ENCODE measurements at places on chromosomes 6 and 20.

DNA sequence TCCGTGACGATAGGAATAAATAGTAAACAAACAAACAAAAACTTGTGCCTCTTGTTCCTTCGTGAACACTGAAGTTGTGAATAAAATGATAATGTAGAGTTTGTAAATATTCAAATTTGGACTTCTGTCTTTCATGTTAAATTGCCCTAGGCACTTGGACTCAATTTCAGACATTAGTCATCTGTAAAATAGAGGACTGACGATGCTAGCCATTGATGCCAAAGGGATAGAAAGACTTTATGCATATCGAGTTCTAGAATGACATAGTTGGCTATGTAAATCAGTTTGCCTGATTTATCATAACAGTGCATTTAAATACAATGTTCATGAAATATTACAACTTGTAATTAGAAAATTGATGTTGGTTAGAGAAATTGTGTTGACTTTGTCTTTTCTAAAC, 45.9 kb upstream of the FLRT3 start:
- peak; percentile 34 for DNase-seq

- no peak for DNase-seq
These were observed 386.4 kb upstream of the MMS22L start for GRCh38 chr6:97669191-97670031.

GRCh38 chr20:25005661-25006060, 13.1 kb upstream of the APMAP start:
- no peak for DNase-seq

GRCh38 chr20:36128463-36129159, 25.9 kb upstream of the EPB41L1 start:
- DNase-seq, result peak; percentile 92

DNA sequence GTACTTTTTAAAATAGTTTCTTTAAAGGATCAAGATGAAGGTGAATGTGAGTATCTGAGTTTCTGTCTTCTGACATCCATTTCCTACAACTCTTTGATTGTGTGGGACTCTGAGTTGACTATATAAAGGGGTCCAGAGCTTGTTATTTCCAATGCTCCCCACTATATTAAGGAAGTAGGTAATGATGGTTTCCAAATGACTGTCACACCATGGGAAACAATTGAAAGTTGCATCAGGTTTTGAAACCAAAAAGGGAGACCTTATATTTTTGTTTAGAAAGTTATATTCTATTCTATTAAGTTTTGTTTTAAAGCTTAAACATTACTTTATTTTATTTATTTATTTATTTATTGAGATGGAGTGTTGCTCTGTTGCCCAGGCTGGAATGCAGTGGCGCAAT, 11.2 kb downstream of the CASS4 start:
- no peak for DNase-seq

DNA sequence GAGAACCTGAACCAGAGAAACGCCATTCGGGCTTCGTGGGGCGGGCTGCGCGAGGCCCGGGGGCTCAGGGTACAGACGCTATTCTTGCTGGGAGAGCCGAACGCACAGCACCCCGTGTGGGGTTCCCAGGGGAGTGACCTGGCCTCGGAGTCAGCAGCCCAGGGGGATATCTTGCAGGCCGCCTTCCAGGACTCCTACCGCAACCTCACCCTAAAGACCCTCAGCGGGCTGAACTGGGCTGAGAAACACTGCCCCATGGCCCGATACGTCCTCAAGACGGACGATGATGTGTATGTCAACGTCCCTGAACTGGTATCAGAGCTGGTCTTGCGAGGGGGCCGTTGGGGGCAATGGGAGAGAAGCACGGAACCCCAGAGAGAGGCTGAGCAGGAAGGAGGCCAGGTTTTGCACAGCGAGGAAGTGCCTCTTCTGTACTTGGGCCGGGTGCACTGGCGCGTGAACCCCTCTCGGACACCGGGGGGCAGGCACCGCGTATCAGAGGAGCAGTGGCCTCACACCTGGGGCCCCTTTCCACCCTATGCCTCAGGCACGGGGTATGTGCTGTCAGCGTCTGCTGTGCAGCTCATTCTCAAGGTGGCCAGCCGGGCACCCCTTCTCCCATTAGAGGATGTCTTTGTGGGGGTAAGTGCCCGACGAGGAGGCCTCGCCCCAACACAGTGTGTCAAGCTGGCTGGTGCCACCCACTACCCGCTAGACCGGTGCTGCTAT, 904 bp downstream of the B3GALT4 start:
- no peak for DNase-seq

DNA sequence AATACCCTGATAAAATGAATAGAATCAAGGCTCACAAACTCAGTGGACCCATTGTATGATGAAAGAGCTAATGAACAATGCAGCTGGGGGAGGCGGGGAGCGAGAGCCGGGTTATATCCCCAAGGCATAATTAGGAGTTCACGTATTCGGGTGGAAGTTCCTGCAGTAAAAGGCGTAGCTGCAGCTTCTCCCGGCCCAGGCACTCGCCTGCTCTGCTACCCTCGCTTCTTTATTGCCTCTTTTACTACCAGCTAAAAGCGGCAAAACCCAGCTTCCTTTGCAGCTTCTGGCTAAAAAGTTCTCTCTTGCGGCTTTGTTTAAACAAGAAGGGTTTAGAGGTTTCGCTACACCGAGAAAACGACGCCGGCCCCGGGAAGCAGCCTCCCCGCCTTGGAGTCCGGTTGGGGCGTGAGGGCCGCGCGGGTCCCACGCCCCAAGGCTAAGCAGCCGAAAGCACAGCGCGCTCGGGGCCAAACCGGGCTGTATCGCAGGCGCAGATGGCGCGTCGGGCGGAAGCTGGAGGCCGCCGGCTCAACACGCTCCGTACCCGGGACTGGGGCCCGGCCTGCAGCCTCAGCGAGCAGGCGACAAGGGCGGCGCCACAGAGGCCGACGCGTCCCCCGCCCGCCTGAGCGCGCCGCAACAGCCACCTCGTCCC, 1.6 kb downstream of the ZBTB2 start:
- peak; percentile 85 for DNase-seq

- no peak for DNase-seq
These were observed 114.4 kb downstream of the MTHFD1L start for GRCh38 chr6:150979826-150980350.

- DNase-seq, result peak; percentile 68
These were observed 76.0 kb upstream of the CD93 start for GRCh38 chr20:23161968-23162696.

DNA sequence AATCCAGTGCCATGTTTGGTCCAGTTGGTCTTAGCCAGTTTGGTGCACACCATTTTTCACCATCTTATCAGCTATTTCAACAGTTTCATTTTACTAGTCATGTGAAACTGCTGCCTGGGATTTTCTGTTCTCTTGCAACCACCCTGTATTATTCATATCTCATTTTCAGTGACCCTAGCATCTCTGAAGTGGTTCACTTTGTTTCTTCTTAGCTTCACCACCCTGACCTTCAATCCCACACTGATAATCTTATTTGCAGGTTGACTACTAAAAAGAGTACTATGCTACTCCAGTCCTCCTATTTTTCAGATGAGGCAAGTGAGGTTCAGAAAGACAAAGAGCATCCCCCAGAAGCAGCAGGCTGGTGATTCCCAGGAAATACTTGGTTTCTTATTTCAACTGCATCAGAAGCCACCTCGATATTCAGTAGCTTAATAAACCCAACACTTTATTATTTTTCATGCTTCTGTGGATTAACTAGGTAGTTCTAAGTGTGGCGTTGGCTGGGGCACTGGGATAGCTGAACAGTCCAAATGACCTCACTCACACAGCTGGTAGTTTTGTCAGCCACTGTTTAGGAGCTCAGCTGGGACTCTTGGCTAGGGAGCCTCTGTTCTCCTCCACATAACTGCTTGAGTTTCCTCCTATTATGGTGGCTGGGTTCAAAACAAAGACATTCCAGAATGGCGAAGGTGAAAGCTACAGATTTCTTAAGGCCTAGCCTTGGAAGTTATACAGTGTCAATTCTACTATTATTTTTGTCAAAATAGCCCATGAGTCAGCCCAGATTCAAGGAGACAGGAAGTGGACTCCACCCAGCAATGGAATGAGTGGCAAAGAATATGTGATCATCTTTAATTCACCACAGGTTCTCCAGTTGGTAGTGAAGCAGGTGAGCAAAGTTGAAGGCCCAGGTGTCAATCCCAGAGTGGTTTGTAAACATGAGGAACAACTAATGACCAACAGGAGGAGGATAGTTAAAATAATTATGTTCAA, 40.6 kb downstream of the BPIFB4 start:
- DNase-seq, result no peak

DNA sequence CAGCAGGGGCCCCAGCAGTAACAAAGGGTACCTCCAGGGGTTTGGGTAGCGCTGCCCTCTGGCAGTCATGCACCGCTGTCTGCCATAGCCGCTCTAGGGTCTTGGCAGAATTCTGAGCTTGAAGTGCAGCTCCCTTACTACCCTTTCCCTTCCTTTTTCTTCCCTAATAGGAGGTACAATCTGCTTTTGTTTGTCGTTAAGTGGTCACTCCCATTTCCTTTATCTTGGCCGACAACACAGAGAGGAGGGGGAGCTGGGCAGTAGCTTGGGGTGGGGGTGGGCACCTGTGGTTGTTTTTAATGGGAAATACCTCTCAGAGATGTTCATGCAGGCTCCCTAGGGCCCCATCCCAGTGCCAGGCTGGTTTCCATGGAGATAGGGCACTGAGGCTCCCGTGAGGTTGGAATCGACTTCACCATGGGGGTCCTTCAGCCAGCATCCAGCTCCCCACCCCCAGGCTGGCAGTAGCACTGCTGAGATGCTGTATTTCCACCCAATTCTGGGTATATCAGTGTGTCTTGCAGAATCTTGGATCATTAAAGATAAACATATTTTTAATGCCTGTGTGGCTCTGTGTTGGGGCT, 18.6 kb downstream of the CCDC167 start:
- DNase-seq, result no peak

GRCh38 chr6:331622-332521, 39.6 kb downstream of the DUSP22 start:
- DNase-seq, result no peak

GRCh38 chr20:63284083-63284440, 8.9 kb upstream of the COL20A1 start:
- no peak for DNase-seq

- DNase-seq, result no peak
These were observed 58.8 kb downstream of the RPRD1B start for GRCh38 chr20:38092260-38092857.
